Left renal cortex interstitium (tissue), 4 donors: ENCODE measurements at places on chromosomes 5 and 9. TPM values are rescaled to one million over a fixed set of nuclear protein-coding genes. Genes with fewer than 3 reads are reported as not detected.

Gene ADAMTS6
- polyA plus RNA-seq = 2.3 TPM

- no peak for DNase-seq
These were observed 64.5 kb downstream of the EPB41L4B start for GRCh38 chr9:109256336-109256735.

DNA sequence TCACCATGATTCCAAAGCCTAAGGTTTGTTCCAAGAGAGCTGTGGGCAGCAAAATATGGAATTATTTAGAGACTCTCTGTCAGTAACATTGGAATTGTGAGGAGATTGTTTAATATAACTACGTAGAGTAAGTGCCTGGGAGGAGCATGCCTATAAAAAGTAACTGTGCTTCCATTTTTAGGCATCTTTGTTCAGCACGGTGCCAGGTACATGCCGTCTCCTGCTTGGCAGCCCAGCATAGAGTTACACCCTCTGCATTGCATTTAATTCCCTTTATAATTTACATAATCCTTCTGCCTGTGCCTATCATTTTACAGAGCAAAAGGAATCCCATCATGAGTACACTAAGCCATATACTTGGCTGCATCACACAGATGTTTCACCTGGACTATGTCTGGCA lies 32.1 kb upstream of the ALDH1A1 start:
- DNase-seq = no peak

Gene SLC25A2
- polyA plus RNA-seq = 0.14 TPM

Gene IQGAP2
- 83.3 TPM for polyA plus RNA-seq

GRCh38 chr9:73773896-73774295 lies 622.2 kb downstream of the ANXA1 start:
- no peak for DNase-seq

GRCh38 chr5:42500003-42500599 lies 76.9 kb downstream of the GHR start:
- no peak for DNase-seq

DNA sequence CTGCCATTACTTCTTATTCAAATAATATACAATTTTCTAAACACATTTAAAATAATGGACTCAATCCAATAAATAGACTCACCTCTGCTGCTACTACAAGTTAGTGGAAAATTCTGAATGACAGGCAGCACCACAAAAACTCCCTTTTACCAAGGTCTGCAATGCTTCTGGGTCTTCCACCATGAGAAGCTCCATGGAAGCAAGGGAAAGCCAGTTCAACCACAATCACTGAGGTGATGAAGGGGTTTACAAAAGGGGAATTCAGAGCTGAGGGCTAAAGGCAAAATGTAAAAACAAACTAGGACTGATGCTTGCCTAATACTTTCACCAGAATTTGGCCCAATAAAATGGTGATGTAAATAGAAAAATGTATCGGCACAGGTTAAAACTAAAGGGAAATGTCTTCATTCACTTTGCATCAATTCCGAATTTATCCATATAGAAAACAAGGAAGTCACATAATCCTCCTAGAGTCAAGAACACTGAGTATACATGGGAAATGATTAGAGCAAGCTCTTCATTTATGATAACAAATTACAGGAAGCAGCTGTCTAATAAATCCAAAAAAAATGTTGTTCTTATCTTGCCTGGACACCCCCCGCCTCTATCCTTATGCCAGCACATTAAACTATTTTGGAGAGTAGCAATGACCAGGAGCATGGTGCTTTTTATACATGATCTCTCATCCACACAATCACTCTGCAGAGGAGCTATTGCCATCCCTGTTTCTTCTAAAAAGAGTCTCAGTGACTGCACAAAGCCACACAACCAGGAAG lies 66.3 kb upstream of the NFIB start:
- no peak for DNase-seq

DNA sequence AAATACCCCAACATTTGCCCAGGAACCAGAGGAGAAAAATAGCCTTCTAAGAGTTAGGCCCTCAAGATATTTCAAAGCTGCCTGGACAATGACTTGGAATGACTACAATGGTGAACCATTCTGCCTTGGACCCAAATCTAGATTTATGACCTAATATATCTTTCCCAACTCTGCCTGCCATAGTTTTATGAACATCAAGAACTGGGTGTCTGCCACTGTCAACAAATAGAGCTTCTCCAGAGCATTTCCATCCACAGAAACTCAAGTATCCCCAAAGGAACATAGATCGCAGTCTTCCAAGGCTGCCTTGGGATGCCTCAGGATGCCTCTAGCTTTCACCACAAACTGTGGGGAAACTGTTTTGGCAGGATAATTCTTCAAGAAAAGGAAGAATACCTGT lies 48.2 kb upstream of the NFIB start:
- no peak for DNase-seq

GRCh38 chr5:43051684-43052083 lies 11.6 kb upstream of the ANXA2R start:
- DNase-seq = no peak

DNA sequence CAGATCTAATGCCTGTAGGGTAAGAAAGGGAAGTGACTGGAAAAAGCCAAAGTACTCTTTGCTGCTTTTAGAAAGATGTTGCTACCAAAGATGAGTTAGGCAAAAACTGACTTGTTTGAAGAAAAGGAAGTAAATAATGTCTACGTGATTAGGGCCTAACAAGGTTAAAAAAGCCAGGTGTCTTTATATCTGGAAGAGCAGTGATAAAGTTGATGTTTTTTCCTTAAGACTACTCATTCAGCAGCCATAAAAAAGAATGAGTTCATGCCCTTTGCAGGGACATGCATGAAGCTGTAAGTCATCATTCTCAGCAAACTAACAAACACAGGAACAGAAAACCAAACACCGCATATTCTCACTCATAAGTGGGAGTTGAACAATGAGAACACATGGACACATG lies 13.5 kb upstream of the AMACR start:
- DNase-seq = no peak

DNA sequence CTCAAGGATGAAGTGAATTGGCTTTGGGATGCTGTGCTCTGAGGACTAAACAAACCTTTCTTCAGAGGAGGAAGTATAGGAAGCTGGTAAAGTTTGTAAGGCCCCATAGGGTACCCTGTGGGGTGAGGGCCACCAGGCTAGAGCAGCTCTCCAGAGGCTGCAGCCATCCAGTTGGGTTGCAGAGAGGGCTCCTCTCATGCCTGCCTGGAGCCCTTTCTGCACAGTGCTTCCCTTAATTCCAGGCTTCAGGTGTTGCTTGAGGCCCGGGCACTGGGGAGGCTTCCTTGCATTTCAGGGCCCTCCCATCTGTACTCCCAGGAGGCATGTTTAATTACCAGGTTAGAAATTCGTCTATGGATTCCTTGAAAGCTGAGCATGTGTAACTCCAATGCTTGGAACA lies 95.3 kb upstream of the FSTL4 start:
- no peak for DNase-seq

DNA sequence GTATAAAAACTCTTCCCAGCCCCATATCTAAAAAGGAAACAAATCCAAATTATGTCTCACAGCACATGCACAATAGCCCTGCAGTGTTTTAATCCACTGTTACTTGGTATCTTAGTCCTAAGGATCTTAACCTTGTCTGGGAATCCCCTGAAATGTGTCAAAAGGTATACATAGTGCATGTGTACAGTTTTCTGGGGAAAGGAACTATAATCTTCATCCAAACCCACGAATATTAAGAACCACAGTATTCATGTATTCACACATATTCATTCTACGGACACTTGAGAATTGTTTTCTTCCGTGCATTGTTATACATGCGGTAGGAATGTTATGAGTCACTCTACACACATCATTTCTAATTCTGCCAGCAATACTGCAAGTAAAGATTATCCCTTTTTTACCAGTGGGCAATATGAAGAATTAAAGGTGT lies 47.8 kb upstream of the SNX2 start:
- DNase-seq = no peak

DNA sequence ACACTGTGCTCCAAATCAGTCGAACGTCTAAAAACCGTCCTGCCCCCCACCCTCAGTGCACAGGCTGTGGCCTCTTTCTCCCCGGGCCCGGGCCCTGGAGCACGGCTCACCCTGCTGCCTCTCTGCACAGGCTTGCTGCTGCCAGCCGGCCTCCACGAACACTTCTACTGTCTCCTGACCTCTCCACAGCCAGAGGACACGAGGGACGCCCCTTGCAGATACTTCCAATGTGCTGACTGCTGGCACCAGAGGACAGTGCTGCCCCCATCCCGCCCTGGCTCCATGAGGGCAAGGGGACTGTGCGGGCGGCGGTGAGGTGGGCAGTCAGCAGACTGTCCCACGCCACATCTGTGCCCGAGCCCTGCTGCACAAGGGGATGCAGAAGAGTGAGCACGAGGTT lies 174.8 kb downstream of the COL23A1 start:
- DNase-seq = no peak

Gene SLC34A1
- 138 TPM for polyA plus RNA-seq
